CD14-positive monocyte (primary cell): ENCODE measurements at places on chromosomes 13 and 19.

GRCh38 chr19:460877-461720, at the start of gene SHC2:
SHC2 (minus strand) TSS chr19:461033; CDS start chr19:460996, 37 bp downstream.
- DNase-seq: no peak

GRCh38 chr13:44752164-44752563, 176.0 kb upstream of the TSC22D1 start:
- no peak for DNase-seq

GRCh38 chr13:30043631-30043925, 193.2 kb upstream of the UBL3 start:
- DNase-seq: no peak

DNA sequence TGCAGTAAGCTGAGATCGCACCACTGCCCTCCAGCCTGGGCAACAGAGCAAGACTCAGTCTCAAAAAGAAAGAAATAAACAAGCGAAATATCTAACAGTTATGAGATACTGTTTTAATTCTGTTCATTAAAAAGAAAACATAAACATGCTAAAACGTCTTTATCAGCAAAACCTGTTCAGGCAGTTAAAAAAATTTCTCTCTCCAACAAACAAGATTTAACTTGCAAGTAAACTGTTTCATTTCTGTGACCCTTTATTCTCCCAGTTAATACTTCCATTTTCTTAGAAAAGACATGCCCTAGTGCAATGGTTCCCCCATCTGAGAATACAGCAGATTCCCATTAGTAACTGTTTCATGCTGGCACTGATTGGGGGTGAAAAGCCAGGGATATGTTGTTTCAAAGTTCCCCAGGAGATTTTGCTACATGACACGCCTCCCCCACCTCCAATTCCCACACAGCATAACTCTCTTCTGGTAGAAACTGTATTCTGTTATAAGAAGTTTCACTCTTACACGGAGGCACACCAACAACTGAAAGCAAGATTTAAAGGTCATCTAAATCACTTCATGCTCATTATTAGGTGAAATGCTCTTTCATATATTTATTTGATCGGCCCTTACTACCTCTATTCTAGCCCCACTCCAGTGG, 24.4 kb downstream of the ELF1 start:
- DNase-seq: no peak

DNA sequence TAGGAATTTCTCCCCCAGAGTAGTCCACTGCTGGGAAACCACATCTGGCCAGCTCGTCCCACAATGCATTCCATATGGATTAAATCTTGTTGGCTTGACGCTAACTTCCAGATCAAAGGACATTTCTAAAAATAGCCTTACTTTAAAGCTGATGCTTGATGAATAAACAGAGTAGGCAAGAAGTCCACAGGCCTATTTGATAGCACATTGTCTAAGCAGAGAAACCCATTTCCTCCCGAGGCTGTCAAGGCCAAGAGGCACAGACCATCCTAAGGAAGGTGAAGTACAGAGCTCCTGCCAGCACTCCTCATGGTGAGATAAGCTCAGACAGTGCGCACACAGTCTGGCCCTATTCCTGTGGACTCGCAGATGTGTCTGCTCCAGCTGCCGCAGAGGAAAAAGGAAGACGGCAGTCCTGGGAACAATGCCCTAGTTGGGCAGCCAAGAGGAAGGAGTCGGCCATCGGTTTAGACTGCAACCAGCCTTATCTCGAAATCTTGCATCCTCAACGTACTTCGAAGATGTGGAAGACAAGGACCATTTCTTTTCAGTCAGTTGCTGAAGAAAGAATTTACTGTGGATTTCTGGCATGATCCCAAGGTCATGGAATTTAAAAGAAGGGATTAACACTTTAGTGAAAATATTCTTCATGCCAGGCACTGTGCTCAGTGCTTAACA, 156.8 kb downstream of the RGCC start:
- no peak for DNase-seq

- no peak for DNase-seq
Observed at GRCh38 chr13:20713751-20714150, 10.3 kb downstream of the IL17D start.

- DNase-seq: no peak
Observed at GRCh38 chr13:34086281-34086680, 268.3 kb downstream of the RFC3 start.

DNA sequence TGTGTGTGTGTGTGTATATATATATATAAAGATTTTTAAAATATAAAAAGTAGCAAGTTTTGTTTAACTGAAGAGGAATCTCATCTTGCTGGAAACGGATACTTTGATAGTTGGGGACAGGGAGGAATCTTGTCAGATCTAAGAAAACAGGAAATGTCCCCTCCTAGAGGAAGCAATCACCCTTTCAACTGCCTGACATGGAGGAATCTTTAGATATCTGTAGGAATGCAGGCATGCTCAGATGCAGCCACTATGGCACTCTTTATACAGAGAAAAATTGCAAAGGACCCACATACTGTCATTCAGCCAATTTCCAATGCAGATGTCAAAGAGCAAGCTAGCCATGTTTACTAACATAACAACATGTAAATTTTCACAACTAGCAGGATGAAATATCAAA, 38.8 kb downstream of the ZNF611 start:
- no peak for DNase-seq

GRCh38 chr19:6238643-6239281, 41.0 kb downstream of the MLLT1 start:
- no peak for DNase-seq

GRCh38 chr19:2160379-2160778, 3.4 kb upstream of the DOT1L start:
- DNase-seq: no peak

DNA sequence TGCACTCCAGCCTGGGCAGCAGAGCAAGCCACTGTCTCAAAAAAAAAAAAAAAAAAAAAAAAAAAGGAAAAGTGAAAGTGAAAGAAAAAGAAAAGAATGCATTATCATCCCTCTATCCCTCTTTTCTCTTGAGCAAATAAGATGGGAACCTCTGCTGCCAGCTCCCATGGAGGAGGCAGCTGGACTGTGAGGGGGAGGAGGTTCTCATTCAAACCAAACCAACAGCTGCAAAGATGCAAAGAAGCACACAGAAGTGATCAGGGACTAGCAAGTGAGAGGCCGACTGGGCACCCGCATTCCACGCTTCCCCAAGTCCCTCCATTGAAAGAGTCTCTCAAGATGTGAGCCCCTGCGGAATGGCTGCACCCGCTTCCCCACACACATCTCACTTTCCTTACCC, 63.5 kb downstream of the TSHZ3 start:
- no peak for DNase-seq

- DNase-seq: no peak
Observed at GRCh38 chr19:13082192-13083007, 20.3 kb downstream of the LYL1 start.

GRCh38 chr13:102236830-102237229, 165.0 kb downstream of the FGF14 start:
- no peak for DNase-seq

GRCh38 chr19:38469151-38469550, 35.7 kb downstream of the RYR1 start:
- DNase-seq: no peak

GRCh38 chr13:100983111-100983510, 308.5 kb upstream of the TMTC4 start:
- DNase-seq: no peak

DNA sequence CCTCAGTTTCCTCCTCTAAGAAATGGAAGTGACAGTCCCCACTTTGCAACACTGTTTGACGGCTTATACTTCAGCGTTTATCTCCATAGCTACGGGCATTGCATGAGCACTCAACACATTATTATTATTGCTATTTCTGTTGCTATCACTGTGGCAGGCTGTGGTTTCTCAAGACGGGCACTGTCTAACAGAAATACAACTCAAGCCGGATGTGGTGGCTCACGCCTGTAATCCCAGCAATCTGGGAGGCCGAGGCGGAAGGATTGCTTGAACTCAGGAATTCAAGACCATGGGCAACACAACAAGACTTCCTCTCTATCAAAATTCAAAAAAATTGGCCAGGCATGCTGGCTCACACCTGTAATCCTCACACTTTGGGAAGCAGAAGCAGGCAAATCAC, 4.9 kb upstream of the ZSWIM4 start:
- peak; percentile 69 for DNase-seq

DNA sequence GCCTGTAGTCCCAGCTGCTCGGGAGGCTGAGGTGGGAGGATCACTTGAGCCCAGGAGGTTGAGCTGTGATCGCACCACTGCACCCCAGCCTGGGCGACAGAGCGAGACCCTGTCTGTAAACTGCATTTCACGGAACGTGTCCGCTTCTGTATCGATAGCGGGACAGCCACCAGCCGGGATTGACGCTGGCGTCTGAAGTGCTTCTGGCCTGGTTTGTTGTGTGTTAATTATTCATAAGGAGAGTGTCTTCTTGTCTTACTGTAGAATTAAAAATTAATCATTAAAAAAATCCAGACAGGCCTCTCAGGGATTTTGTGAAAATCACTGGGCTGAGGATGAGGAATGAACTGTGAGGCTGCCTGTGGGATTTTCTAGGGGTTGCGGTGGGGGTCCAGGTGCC, 16.2 kb upstream of the MISP start:
- no peak for DNase-seq

GRCh38 chr13:76503766-76504165, 382.4 kb downstream of the KCTD12 start:
- DNase-seq: no peak

GRCh38 chr19:48656840-48657474, 11.0 kb upstream of the CA11 start:
- DNase-seq: no peak

GRCh38 chr13:45393941-45394570, 24.1 kb downstream of the SLC25A30 start:
- DNase-seq: no peak

GRCh38 chr19:40232479-40232878, 6.0 kb upstream of the CCNP start:
- no peak for DNase-seq

GRCh38 chr13:71801781-71802180, 65.2 kb downstream of the DACH1 start:
- no peak for DNase-seq

DNA sequence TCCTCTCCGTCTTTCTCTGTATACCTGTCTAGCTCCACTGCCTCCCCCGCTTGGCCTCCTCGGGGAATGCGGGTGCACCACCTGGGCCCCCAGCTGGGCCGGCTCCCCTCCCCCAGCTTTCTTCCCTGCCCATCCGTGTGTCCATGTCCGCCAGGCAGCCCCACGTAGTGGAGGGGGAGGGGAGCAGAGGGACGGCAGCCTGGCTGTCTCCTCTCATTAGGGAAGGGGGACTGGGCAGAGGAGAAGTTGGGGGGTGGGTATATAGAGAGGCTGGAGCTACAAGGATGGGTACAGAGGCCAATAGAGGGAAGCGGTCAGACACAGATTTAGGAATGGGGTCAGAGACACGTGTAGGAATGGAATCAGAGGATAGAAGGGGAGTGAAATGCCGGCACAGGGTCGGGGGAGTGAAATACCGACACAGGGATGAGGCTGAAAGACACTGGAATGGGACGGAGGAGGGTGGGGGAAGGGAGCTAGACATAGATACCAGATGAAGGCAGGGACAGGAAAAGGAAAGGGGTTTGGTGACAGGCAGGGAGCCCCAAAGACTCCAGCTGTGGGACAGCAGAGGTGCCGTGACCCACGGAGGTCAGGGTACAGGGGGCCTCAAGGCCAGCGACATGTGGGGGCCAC, 2.8 kb downstream of the NECTIN2 start:
- DNase-seq: no peak

DNA sequence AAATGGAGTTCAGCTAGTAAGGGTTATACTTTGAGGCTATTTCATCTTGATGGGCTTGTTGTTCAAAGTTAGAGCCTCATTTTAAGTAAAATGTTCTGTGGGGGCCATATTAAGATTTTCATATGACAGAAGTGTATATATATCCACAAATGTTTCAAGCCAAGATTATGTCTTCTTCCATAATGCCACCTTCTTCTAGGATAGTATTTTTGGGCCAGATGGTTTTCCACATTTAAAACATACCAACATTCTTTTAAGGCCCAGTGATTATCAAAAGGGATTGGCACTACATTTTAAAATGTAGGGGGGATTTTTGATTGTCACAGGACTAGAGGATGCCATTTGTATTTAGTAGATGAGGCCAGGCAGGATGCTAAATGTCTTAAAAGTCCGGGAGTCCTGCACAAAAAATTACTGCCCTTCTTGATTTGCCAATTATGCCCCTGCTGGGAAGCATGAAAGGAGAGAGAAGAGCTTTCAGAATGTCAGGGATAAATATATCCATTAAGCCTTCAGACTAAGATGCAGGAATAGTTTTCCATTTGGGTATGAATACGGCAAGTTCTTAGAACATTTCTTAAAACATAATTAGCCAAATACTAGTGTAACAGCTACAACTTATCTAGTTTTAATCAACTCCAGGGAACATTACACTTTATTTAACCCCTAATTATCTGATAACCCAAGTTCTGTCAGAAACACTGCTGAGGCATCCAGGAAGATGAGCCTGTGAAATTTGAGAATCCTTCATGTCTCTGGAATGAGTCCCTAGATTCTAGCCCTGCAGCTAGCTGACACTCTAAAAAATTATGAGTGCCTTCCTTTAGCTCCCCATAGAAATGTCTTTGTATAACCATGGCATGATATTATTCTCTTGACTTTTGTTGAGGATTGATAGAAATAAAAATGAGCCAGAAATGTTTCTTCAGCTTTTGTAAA, 34.0 kb downstream of the ITM2B start:
- DNase-seq: no peak

GRCh38 chr13:69461397-69461796, 646.2 kb upstream of the ATXN8OS start:
- DNase-seq: no peak

DNA sequence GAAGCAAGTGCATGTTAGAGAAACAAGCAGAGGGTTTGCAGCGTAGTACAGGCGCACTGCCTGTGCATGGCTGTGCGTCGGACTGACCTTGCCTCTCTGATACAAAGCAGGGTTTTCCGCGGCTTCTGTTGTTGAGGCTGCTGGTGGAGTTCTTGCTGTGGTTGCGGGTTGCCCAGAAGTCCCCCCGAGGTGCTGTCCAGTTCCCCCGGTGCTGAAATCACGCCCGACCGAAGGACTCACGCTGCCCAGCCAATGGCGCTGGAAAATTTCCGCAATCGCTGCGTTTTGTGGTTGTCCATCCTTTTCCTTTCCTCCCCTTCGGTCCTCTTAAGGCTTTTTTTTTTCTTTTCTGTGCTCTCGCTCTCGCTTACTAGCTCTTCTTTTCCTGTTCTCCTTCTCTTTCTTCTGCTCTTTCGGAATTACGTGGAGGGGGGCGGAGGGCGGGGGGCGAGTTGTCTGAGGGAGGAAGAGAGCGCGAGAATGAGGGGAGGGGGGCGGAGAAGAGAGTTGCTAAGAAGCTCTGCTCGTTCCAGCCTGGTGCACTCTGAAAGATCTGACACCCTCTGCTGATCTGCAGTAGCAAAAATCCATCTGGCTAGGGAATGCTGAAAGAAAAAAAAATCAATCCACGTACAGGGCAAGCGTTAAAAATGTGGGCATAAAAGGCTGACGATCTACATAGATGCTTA, at the start of gene SLITRK1:
TSS of gene SLITRK1 (minus strand) at position 558 of the 689 bp plus-strand sequence. CDS start 967 bp downstream, outside the sequence.
- DNase-seq: no peak

- DNase-seq: no peak
Observed at GRCh38 chr19:15354566-15355296, 22.4 kb upstream of the BRD4 start.

DNA sequence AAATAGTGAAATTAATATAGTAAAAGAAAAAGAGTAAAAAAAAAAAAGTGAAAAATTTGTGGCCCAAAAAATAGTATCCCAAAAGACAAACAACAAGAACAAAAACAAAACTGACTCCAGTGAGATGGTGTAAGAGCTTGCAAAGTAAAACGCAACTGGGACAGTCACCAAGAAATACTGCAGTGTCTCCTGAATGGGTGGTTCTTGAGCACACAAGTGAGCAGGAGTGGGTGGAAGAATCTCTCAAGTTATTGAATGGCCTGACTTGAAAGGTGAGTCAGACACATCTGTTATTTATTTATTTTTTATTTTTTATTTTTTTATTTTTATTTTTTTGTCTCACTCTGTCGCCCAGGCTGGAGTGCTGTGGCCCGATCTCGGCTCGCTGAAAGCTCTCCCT, 1.9 kb downstream of the ZNF493 start:
- DNase-seq: no peak
